ENCODE measurements at places on chromosomes 2 and 18.

DNA sequence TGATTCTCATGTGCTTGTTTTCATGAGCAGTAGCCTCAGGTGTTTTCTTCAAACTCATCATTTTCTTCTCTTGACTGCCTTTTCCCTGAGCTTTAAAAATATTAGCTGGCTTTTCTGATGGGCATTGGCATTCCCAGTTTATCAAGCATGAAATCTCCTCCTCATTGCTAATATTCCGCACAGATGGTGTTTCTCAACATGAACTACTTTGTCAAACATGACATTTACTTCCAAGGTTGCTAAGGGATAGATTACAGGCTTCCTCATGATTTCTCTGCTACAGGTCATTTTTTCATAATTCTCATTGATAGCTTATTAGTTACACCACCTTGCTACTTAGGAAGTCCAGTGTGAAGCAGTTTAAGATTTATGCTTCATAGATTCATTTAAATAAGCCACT is 1116.9 kb upstream of the CNTNAP5 start:
- no peak for DNase-seq

- DNase-seq = no peak
These were observed 142.5 kb downstream of the OTX1 start for GRCh38 chr2:63192889-63193774.

DNA sequence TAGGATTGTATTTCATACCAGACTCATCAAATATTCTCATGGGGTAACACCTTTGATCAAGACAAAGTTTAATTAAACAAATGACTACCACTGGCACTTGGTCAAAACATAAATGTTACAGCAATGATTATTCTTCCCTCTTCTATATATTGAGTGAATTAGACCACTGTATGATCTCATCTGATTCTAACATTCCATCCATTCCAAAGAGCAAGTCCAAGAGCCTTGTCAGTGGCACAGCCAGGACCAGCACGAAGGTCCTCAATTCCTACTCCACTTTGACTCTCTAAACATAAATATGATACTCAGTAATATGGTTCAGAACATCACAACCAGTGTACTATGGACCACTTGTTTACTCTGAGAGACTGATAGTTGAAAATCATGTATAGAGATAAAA is 86.4 kb downstream of the AP1S3 start:
- peak; percentile 58 for DNase-seq

GRCh38 chr18:76756531-76757253 is 65.7 kb upstream of the ZNF236 start:
- no peak for DNase-seq

DNA sequence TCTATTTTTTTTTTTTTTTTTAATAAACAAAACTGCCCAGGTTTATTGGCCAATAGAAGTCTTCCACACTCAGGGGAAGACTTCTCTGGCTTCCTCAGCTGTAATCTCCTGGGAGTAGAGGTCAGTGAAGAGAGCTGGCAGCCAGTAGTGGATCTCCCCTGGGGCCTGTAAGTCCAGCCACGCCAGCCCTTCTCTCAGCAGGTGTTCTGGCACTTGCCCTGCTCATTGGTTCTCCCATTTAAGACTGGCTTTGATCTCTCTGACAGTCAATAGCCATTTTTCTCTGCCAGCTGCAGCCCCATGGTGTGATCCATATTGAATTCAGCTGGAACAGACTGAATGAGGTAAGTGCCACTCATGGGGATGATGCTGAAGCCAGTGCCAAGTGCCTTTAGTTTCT is 170.6 kb upstream of the SPHKAP start:
- DNase-seq = no peak

- peak; percentile 85 for DNase-seq
These were observed 64.2 kb downstream of the CCDC150 start for GRCh38 chr2:196703695-196704094.

GRCh38 chr2:36478332-36478738 is 119.6 kb downstream of the FEZ2 start:
- peak; percentile 92 for DNase-seq
